ENCODE measurements at places on chromosomes 6 and 20. TPM values are rescaled to one million over a fixed set of nuclear protein-coding genes. Genes with fewer than 3 reads are reported as not detected.

DNA sequence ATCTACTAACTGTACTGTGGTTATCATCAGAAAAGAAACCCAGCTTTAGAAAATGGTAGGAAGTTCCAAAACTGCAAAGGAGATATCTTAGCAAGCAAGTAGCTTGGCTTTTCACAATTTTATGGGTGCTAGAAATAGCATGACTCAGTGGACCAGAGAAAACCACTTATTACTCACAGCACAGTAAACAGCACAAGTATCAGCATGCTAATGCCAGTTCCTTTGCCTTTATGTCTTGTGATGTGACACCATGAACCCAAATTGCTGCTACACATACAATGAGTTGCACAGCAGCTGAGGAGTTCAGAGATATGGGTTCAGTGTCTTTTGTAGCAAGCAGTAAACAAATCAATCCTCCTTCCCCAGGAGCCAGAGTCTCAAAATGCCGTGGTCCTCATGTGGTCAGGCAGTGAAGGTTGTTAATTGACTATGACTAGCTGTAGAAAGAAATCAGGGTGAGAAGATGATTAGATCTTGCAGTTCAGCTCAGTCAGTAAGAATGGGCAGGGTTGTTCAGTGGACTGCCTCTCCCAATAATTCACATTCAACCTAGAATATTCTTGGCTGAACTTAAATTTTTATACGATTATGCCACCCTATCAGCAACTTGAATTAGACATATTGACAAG, 73.3 kb downstream of the OPRM1 start:
- DNase-seq = no peak

GRCh38 chr6:161151059-161151645, 122.7 kb downstream of the AGPAT4 start:
- no peak for DNase-seq

DNA sequence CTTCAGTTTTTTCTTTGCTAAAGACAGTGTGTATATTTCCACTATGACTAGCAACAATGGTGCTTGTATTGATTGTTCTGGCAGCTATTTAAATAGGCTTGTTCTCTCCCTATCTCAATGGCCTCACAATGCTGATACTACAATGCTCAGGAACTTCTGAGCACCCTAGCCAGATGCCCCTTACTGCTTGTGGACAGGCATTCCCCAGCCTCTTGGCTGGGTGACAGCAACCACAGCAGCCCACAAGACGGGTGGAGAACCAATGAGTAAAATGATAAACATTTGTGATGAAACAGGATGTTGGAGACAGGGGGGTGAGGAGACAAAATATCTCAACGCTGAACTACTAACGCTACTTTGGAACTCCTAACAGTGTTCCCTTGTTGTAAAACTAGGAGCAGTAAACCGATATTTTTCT, 42.3 kb downstream of the HIVEP2 start:
- DNase-seq = peak; percentile 92

DNA sequence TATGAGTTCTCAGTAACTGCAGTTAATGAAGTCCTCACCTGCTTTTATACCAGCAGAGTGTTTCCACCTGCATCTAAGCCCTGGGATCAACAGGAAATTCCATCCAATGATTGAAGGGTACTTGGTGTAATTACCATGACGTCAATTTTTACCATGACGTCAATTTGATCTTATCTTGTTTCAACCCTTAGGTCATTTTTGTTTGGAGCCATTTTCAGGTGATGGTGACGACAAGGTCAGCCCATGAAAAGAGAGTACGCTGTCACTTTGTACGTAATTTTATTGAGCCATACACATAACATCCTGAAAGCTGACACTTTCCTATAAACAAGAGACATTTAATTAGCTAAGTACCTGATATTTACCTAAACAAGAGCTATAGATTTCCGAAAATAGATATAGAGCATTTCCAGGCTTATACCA, at the start of gene CGA:
CGA (minus strand) TSS at position 20 of the 423 bp plus-strand sequence. CDS start 6,906 bp downstream, outside the sequence.
- DNase-seq = no peak

- peak; percentile 39 for DNase-seq
Measured at GRCh38 chr20:32524829-32525501, 60.2 kb downstream of the NOL4L start.

GRCh38 chr6:131787766-131788712, 19.8 kb upstream of the ENPP1 start:
- no peak for DNase-seq

DNA sequence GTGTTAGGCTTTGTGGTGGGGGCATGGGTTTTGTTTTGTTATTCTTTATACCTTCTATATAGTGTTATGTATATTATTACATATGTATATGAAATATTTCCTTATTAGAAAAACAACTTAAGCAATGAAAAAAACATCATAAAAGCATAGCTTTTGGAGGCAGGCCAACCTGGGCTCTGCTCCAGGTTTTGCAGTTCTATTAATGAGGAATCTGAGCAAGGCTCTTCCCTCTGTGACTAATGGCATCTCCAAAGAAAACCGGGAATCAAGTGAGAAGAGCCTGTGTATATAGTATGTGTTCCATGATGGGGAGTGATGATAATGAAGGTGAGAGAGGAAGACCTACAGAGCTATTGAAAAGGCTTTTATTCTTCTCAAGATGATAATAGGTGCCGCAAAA, 291.1 kb downstream of the CLIC5 start:
- peak; percentile 33 for DNase-seq

GRCh38 chr20:57667924-57668782, 41.7 kb downstream of the PMEPA1 start:
- no peak for DNase-seq

DNA sequence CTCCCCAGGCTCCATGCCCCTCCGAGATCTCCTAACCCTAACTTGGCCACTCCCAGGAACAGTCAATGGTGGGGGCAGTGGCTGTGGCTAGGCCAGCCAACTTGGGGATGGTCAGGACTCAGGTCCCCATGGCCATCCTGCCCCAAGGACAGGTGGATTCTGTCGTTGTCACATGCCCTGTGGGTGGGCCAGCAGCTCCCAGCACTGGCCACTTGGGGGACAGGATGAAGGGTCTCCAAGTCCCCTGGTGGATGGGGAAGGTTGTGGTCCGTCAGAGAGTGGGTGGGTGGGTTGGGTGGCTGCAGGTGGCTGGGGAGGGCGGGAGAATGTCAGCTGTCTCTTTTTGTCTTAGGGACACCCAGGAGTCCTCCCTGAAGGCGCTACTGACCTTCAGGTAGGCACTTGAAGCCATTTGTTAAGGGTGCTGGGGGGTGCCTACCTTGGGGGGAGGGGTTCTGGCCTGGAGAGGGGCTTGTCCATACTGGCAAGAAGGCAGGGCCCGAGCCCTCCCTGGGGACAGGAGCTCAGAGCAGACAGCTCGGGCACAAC, 5.5 kb downstream of the COL9A3 start:
- no peak for DNase-seq

GRCh38 chr6:86526238-86526637, 411.1 kb upstream of the HTR1E start:
- DNase-seq = no peak

DNA sequence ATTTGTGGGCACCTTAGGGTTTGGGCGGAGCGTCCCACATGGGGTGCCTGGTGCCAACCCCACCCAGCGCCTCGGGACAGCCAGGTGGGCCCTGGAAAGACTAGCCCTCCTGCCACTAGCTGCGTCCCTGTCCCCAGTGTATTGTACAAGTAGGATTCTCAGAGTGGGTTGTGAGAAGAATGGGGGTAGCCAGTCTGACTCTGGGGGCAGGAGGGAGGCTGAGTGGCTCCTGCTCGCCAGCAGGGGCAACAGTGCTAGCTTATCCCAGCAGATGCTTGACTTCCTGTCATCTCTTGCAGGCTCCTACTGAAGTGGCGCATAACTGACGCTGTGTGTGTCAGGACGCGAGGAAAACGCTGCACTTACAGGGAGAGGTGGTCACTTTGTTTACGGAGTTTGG, 9.3 kb downstream of the PSMA7 start:
- no peak for DNase-seq

GRCh38 chr20:46700481-46700880, 9.0 kb upstream of the SLC2A10 start:
- no peak for DNase-seq

CTAGE9 gene
- total RNA-seq = not detected

ADGRF1 gene
- total RNA-seq = 0.17 TPM

FOXS1 gene
- total RNA-seq = 0.08 TPM

KIF13A gene
- 12.7 TPM for total RNA-seq

TSPO2 gene
- total RNA-seq = not detected

DEFB124 gene
- not detected for total RNA-seq

WFDC12 gene
- total RNA-seq = not detected

TAF11 gene
- total RNA-seq = 40.5 TPM

LTB gene
- total RNA-seq = not detected
